ENCODE measurements at places on chromosomes 4 and X. TPM values are rescaled to one million over a fixed set of nuclear protein-coding genes. Genes with fewer than 3 reads are reported as not detected.

Gene FRMPD4
- polyA plus RNA-seq: 0.18 TPM

Gene SERTM2
- polyA plus RNA-seq: 0.06 TPM

- no peak for DNase-seq
Measured at GRCh38 chr4:128558896-128559679, 250.4 kb upstream of the JADE1 start.

DNA sequence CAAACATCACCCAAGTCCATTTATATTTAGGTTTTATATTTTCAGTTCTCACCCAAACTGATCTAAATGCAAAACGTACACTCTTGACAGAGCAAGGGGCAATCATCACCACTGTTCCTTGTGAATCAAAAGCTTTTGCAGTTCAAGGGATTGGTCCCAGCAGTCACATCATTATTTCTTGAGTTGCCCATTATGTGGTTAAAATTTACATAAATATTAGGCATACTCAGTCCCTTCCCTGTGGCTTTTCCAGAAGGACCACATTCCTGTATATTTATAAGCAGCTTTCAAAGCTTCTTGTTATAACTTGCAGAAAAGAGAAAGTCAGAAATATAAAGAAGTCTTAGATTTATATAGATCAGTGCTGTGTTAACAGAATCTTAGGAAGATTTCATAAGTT is 224.4 kb downstream of the CLCN4 start:
- no peak for DNase-seq

DNA sequence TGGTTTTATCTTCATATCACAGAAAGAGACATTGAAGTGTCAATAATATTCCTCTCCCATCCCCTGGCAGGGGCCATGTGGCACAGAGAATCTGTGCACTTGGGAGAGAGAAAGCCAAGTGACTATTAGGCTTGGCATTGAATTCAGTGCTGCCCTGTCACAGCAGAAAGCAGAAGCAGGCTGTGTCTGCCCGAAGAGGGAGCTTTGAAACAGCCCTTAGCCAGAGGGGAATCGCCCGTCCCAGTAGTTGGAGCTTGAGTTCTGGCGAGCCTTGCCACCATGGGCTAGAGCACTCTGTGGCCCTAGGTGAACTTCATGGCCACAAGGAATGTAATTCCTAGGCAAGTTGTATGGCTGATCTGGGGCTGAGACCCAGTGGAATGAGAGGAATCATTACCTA is 282.5 kb upstream of the PCDH10 start:
- DNase-seq: no peak

Gene MAGEA2B
- polyA plus RNA-seq: not detected

DNA sequence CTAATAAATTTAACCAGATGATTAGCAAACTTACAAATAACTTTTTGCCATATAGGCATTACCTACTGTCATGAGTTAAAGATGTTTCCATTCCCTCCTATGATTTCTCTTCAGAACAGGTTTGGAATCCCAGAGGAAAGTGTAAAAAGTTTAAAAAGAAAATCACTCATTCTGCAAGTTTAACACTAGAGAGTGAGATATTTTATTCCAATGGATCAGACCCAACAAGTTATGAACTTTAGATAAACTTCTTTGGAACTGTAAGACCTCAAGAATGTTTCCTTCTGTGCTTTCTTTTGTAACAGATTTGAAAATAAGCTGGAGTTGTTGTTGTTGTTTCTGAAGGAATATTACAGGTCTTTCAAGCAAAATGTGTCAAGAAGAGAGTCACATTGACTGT is 51.6 kb downstream of the PPP3CA start:
- DNase-seq: no peak

Gene GPR82
- polyA plus RNA-seq: 0.03 TPM

- DNase-seq: no peak
Measured at GRCh38 chr4:28357990-28358389, 1497.3 kb downstream of the STIM2 start.

GRCh38 chrX:35442421-35442820 is 355.7 kb upstream of the MAGEB16 start:
- DNase-seq: no peak

DNA sequence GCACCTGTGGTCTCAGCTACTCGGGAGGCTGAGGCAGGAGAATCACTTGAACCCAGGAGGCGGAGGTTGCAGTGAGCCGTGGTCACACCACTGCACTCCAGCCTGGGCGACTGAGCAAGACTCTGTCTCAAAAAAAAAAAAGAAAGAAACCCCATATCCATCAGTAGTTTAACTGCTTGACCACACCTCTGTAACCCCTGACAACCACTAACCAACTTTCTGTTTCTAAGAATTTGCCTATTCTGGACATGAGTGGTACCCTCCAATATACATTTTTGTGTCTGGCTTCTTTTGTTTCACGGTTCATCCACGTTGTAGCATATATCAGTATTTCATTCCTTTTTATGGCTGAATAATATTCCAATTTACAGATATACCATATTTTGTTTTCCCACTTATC is 9.1 kb downstream of the PPAT start:
- no peak for DNase-seq

Gene SORBS2
- 69.3 TPM for polyA plus RNA-seq

DNA sequence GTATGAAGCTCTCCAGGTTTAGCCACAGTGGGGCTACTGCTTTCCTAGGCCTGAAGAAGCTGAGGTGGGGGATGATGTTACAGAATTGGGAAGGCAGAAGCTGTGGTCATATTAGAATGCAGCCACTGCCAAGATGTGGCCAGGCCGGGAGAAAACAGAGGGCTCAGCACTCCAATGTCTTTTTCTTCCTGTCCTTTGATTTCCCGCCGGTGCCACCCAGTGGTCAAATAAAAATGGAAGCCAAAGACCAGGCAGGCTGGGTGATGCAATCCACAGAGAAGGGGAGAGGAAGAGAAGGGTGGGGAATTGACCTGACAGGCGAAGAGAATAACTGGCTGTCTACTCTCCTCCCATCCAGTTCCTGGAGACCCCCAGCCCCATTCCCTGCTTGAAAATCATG is 94.9 kb upstream of the SHISA3 start:
- DNase-seq: no peak

Gene TNIP2
- polyA plus RNA-seq: 18.2 TPM

Gene MAGED4
- 26.4 TPM for polyA plus RNA-seq

Gene TLR10
- polyA plus RNA-seq: 0.89 TPM

DNA sequence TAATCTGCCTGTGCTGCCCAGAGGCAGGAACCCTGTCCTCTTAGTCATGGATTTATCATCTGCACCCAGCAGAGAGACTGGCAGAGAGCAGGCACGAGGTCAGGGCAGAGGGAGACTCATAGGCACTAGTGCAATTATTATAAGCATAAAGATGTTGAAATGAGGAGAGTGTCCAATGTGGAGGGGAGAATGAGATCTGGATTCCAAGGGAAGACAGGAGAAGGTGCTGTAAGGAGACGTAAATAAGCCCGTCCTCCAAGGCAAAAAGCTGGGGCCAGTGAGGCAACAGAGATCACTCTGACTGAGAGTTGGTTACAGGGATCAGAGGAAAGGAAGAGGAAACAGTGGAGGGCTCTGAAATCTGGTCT is 406.2 kb downstream of the MAPK10 start:
- DNase-seq: no peak

Gene PPP1R3F
- 5.5 TPM for polyA plus RNA-seq

Gene NUDT10
- 11.2 TPM for polyA plus RNA-seq

GRCh38 chr4:5973486-5974220 is 44.6 kb downstream of the C4orf50 start:
- DNase-seq: no peak

DNA sequence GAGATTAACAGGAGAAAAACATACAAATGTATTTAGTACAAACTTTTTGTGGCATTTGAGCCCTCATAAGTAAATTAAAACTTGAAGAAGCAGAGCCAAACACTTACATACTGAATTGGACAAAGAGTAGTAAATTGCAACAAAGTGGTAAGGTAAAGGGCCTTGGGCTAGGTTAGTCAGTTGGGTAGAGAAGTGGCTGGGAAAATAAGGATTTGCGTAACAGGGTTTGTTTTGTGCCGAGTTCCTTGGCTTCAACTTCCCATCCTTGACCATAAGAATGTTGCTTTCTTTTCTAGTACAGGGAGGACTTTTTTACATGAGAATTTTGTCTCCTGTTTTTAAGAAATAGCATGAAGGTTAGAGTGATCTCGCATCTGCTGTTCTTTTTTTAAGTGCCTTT is 33.3 kb upstream of the DSPP start:
- no peak for DNase-seq

Gene LNX1
- 18.0 TPM for polyA plus RNA-seq

GRCh38 chrX:39614680-39614998 is 483.1 kb downstream of the BCOR start:
- DNase-seq: no peak

GRCh38 chr4:83114576-83114975 is at the start of gene PLAC8:
PLAC8 (minus strand) TSS chr4:83114729; CDS start chr4:83107921, 6,808 bp downstream.
- no peak for DNase-seq

GRCh38 chr4:70724463-70724862 is 2.7 kb downstream of the RUFY3 start:
- DNase-seq: no peak

DNA sequence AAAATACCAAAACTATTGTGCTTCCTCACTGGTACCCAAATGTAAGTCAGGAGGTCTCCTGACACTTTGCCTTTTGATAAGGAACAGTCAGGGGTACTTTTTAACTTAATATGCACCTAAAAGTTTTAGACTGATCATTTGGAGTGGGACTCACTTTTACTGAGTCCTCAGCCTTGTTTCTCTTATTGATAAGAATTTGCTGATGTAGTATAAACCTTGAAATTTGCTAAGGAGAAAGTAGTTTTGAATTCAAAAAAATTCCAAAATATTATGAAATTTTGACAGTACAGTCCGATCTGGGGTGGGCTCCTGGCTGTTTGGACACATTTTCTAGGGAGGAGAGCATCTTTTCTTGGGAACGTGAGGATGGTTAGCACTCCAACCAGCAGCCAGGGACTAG is 91.4 kb upstream of the GATB start:
- no peak for DNase-seq

Gene PABPC5
- polyA plus RNA-seq: 6.6 TPM

GRCh38 chr4:10891866-10892265 is 207.3 kb upstream of the CLNK start:
- no peak for DNase-seq

GRCh38 chr4:720111-720860 is 14.7 kb downstream of the PCGF3 start:
- DNase-seq: no peak

GRCh38 chrX:138986235-138986634 is 274.7 kb upstream of the FGF13 start:
- DNase-seq: no peak

DNA sequence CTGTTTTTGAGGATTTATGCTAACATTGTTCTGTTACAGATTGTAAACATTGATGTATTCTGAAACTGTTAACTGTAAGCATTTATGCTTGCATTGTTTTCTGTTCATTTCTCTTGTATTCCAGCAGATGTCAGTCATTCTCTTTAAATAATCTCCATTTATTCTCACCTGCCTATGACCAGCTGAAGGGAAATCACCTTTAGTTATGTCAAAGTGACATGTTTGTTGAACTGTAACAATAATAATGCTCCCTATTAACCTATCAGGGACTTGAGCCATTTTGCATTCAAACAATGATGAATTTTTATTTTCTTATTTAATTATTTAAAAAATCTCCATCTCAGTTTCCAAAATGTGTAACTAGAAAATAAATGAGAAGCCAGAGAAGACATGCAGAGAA is 58.0 kb downstream of the SPCS3 start:
- DNase-seq: no peak

GRCh38 chr4:24279469-24279868 is 304.9 kb downstream of the DHX15 start:
- no peak for DNase-seq

Gene DUX4
- 0.54 TPM for polyA plus RNA-seq

- no peak for DNase-seq
Measured at GRCh38 chrX:150268839-150269355, 94.2 kb upstream of the MAMLD1 start.

Gene CACNA1F
- polyA plus RNA-seq: 0.08 TPM

DNA sequence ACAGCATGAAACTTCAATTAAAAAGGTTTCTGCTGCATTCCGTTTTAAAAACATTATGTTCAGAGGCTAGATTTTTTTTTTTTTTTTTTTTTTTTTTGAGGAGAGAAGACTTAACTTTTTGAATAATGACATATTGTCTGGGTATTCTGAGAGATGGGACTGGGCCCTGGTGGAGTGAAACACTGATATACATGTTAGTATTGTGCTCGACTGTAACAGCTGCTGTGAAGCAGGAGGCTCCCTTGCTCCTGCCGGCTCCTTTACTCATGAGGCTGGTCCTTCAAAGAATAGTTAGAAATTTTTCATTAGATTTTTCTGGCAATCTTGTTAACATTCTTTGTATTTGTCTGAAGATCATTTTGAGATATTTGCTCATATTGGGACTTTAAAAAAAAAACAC is 73.3 kb downstream of the TMEM131L start:
- no peak for DNase-seq

Gene GBA3
- 18.9 TPM for polyA plus RNA-seq

DNA sequence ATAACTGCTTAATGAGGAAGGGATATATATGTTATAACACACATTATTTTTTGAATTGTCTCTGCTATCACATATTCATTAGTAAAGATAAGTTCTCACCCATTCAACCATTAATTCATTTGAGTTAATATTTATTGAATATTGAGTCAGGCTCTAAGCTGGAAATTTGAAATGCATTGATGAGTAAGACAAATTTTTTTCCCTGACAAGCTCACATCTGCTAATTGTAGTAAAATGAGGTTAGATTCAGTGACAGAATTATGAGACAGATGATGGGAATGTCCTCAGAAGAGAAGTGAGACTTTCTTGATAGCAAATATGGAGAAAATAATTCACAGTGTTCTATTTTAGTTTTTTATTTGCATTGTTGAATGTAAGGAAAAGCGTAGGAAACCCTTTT is 194.3 kb downstream of the SLC4A4 start:
- no peak for DNase-seq

DNA sequence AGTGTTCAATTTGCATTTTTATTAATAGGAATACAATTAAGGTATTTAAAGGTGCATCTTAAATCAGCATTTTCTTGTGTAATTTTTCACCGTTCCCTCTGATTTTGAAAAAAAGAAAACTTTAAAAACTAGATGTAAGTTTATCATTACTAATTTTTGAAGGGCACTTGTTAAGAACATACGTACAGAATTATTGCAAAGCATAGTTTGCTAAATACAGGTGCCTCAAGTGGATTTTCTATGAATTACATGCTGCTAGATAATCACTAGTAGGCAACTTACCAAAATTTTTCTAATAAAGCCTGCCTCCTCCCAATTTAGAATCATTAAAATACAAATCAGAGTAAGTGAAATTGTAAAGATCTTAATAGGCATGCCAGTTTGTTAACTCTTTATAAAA is 8.5 kb downstream of the CNKSR2 start:
- DNase-seq: no peak

DNA sequence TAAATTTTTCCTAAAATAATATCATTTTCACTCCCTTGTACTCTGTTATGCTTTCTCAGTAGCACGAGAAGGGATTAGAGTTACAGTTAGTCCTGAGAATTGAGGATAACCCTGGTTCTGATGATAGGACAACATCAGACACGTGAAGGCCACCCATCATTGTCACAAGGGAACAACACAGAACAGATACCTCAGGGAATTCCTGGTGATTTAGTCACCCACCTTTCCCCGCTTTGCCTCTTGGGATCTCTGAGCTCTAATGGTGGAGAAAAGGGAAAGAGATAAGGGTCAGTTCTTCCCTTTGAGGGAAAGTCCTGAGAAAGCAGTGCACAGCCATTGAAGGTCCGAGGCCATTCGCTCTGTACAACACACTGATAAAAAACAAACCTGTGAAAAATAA is 112.3 kb upstream of the GALNT7 start:
- DNase-seq: no peak

GRCh38 chrX:97563531-97564133 is 679.9 kb downstream of the RPA4 start:
- peak; percentile 10 for DNase-seq

GRCh38 chr4:169604903-169605331 is 7.5 kb downstream of the NEK1 start:
- DNase-seq: no peak

Gene SLC25A14
- polyA plus RNA-seq: 20.7 TPM

Gene DDX53
- not detected for polyA plus RNA-seq
